Hindlimb muscle (tissue), 1 donor: ENCODE measurements at places on chromosomes 2 and 18. TPM values are rescaled to one million over a fixed set of nuclear protein-coding genes. Genes with fewer than 3 reads are reported as not detected.

Gene SIX3
- not detected for polyA plus RNA-seq

Gene GRHL1
- 1.9 TPM for polyA plus RNA-seq

Gene LOXHD1
- 2.8 TPM for polyA plus RNA-seq

Gene ZNF385B
- polyA plus RNA-seq: 7.9 TPM

Gene CDH20
- 1.1 TPM for polyA plus RNA-seq

DNA sequence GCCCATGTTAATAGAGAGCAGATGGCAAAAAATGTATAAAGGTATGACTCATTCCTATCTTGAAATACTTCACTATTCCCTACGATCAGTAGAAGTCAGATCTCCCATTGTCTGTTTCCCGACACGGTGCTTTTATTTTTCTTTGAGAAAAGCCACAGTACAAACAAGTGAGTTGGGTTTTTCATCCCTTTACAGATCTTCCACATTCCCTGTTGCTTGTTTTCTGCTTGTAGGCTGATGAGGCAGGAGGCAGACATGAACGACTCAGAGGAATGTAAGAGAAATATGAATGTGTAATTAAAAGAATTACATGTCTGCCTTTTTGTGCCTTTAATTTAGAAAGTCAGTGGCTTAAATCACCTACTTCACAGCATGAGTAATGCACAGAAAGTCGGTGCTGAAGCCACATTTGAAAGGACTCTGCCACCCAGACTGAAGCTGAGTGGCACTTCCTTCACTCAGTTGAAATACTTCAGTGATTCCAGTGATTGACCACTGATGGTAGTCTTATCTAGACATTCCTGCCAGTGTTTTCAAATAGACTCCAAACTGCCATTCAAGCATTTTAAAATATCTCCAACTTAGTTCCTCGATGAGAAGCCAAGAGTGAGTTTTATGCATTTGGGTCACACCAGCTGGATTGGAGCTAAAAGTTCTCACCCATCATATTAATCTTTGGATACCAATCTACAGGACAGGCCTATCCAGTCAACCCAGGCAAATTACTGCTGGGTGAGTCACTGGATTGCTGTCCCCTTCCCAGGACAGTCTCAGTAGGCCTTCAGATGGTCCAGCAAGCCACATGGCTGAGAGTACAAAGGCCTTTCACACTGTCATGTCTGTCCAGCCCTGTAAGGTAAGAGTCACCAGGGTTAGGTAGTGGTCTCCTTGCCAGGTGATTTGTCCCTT is 79.0 kb downstream of the COLEC12 start:
- DNase-seq: no peak

GRCh38 chr18:59022167-59022945 is 117.3 kb upstream of the SEC11C start:
- peak; percentile 69 for DNase-seq

DNA sequence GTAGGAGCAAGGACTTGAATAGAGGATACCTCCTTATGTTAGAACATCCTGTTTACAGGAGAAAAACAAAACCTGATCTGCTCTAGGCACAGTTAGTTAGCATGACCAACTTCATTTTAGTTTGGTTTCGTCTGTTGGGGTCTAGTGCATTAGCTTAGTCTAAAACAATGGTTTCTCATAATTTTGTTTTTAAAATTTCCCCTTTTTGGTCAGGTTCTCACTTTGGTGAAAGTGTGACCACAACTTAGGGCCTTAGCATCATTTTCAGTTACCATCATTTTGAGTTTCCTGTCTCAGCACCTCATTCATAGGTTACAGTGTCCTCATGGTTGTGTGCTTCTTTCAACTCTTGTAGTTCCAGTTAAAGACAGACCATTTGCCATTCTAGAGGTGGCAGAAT is 1277.0 kb upstream of the SLC39A10 start:
- no peak for DNase-seq

DNA sequence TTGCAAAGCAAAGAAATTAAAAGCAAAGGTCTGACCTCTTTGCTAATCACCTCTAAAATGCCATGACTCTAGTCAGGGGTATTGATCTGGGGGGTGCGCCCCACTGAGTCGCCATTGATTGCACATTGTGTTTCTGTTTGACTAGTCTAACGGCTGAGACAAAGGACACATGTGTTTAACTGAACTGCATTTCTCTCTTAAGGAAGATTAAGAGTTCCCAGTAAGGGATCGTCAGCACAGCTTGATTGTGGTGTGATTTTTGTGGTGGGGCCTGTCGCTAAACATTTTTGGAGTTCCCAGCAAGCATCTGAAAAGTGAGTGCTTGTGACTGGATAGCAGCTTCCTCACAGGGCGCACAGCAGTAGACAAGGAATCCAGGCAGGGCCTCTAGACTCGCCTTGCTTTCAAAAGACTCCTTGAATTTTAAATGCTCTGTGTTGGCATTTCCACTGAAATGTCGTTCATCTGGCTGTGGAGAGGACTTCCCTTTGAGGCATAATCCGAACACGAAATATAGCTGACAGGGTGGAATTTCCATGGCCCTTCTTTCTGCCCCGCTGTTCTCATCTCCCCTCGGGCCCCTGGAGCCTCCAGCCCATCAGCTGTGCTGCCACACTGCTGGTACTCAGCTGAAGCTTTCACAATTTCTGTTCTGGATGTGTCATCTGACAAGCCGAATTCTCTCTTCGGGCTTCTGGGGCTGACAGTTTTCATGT is 126.3 kb downstream of the FAM168B start:
- no peak for DNase-seq
